ENCODE measurements at places on chromosomes 16 and 17.

DNA sequence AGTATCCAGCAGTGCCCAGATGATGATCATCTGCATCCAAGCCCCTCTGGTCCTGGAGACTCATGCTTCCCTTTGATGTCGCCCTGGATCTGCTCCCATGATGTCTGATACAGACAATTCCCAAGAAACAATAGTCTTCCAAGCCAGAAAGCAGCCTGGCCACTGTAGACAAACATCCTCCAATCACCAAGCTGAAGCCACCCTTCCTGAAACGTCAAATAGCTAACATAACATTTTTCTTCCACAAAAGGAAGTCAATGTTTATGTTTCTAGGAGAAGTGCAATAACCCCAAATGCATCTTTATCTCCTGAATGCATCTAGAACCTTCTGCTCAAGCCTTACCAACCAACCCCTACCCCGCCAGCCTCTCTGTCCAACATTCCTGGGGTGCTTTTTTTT is 1.2 kb upstream of the DPEP2 start:
- no peak for DNase-seq

GRCh38 chr17:47877368-47878034 is 18.5 kb upstream of the SP2 start:
- DNase-seq = no peak

DNA sequence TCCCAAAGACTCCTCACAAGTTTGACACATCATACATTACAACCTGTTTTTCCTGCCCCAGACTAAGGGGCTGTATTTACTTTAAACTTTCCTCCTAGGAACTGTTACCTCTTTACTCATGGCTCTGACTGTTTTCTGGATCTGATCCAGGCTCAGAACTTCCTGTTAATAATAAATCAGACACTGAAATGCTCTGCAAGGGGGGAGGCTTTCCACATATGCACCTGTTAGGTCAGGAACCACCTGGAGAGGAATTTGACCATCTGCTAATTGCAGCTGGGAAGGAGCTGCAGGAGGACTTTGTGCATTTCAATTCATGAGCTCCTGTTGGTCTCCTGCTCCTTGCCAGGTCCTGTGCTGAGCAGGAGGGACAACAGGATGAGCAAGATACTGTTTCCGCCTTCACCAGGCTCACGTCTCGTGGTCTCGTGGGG is 476.9 kb upstream of the CDH5 start:
- DNase-seq = no peak

DNA sequence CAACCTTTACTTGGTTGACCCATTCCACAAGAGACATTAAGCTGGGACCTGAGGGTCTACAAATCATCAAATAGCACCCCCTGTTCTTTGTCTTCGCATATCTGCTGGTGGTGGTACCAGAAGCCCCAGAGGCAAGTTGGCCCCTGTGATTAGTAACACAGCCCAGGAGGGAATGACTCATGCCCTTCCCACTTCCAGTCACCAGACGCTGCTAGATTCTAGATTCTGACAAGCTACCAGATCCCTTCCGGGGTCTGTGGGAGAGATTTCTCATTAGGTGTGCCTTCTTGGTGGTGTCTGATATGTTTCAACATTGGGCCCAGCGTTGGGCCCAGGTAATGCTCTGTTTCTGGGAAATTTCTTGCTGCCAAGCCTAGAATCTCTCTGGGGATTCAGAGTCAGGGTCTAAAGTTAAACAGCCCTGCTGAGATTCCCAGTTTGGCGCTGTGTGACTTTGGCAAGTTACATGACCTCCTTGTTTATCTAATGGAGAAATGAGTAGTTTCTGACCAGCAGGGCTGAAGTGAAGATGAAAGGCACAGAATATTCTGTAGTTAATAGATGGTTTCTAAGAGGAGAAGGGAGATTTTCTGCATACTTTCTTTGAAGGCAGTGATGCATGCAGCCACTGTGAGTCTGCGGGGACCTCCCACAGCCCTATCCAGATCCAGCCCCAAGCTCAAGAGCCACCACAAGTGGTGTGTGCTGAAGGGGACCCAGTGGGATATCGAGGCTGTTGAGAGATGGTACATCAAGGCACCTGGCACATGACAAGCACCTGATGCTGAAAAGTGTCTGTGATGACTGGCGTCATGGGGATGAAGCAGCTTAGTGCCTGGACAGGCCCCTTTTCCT is 3.9 kb downstream of the TRPV2 start:
- no peak for DNase-seq

DNA sequence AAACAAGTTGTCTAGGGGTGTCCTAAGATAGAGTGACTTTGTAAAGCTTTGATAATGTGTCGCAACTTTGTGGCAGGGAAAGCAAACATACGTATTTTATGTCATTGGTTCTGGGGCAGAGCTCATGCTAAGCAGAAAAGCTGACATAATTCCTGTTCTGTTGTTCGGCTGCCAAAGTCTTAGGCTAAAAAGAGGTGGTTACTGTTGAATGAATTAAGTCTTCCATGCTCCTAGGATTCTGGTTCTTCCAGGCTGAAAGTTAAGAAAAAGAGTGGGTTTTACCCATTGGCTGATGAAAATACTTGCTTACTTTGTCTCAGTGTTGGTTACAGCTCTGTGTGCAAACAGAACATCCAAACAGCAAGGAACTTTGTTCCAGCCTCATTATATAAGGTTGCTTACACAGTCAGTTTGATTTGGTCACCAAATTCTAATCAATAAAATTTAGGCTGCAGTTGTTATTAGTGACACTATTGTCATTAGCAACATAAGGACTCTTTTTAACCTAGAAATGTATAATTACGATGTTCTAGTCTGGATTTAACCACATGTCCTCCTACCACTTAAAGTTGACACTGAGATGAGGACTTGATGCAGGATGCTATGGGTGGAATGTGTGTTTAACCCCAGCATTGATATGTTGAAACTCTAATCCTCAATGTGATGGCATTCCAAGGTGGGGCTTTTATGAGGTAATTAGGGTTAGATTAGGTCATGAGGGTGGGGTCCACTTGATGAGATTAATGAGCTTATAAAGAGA is 114.0 kb upstream of the GOT2 start:
- no peak for DNase-seq

GRCh38 chr17:45794840-45795239 is 10.7 kb downstream of the CRHR1 start:
- no peak for DNase-seq

DNA sequence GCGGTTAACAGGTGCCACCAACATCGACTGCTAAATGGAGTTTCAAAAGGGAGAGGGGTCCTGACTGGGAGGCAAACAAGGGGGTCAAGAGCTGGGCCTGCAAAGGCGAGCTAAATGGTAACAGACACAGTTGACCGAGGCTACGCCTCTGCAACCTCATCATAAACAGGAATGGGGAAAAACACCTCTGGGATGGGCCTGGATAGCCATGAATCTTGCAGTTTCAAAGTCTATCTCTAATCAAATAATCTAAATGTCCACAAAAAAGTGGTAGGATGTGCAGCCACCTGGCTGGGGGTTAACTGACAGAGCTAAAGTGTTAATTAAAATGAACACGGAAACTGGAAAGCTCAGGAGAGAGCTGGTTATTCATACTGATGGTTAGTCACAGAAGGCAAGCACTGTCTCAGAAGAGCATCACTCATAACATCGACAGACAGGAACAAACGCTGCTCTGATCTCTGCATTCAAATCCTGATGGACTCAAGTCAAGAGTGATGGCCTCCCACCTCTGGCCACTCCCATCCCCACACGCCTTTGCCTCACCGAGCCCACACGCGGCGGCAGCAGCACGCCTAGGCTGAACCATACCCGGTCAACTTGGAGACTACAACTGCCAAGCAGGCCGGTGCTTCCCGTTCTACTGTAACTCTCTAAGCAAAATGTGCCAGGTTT is 56.3 kb downstream of the CREBBP start:
- no peak for DNase-seq

GRCh38 chr17:56305007-56305406 is 151.7 kb downstream of the ANKFN1 start:
- DNase-seq = no peak

DNA sequence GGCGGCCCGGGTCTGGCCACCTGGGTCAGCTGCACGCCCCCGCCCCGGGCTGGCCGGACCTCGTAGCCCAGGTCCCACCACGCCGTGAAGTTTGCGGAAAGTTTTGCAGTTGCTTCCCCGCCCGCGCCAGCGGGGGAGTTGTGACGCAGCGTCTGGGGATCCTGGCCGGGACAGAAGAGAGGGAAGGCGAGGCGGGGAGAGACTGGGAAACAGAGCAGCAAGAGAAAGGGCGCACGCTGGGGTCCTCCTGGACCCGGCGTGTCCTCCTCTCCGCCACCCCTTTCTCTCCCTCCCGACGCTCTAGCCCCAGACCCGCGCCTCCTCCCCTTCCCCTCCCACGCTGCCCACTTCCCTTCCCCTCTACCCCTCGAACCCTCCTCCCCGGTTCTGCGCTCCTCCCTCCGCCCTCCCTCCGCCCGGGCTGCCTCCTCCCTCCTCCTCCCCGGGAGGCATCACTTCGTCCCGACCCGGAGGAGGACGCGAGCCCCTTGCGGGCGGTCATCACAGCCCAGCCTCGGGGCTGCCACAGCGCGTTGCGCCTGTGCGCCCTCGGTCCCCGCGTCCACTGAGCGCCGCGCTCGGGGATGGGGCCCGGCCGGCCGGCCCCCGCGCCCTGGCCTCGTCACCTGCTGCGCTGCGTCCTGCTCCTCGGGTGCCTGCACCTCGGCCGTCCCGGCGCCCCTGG is at the start of gene MRC2:
MRC2 (plus strand) TSS at position 452 of the 685 bp plus-strand sequence; CDS start at position 585, 133 bp downstream.
- no peak for DNase-seq

- DNase-seq = no peak
Observed at GRCh38 chr16:76729525-76729924, 452.3 kb downstream of the CNTNAP4 start.

DNA sequence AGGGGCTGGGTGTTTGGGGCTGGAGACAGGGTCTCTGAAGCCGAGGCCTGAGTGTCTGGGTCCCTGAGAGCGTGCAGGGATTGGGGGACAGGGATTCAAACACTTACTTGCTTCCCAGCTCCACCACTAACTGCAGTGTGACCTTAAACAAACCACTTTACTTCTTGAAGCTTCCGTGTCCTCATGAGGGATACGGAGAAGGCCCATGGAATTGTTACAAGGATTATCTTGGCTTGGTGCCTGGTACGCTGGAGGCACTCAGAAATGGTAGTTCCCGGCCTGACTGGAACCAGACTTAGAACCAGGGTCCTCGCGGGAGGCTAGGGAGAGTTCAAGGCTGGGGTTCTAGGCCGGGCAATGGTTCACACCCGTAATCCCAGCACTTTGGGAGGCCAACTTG is 2.9 kb upstream of the CXCL16 start:
- no peak for DNase-seq

GRCh38 chr17:56441308-56441707 is 152.2 kb upstream of the NOG start:
- no peak for DNase-seq

DNA sequence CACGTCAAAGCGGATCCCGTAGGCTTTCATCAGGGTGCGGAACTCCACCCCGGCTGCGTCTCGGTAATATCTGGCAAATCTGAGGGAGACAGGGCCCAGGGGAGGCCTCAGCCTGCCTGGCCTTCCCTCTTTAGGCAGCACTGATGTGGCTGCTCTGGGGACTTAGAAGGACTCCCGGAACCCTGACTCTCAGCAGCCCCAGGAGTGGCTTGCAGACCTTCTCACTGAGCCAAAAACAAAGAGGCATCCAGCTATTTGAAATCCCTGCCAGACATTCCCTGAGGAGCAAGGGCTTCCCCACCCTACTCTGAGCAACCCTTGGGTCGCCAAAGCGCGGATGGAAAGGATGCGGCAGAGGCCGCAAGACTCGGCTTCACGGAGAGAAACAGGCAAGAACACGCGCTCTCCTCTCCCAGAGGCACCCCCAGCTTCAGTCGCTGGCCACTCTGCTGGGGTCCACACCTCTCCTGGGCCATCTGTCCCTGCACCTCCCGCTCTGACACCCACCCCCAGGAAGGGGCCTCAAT is 7.9 kb downstream of the P2RX5 start:
- DNase-seq = no peak

- DNase-seq = no peak
Observed at GRCh38 chr17:18146259-18146658, 37.4 kb upstream of the ALKBH5 start.

- no peak for DNase-seq
Observed at GRCh38 chr17:31570951-31571892, 179.7 kb downstream of the RAB11FIP4 start.

DNA sequence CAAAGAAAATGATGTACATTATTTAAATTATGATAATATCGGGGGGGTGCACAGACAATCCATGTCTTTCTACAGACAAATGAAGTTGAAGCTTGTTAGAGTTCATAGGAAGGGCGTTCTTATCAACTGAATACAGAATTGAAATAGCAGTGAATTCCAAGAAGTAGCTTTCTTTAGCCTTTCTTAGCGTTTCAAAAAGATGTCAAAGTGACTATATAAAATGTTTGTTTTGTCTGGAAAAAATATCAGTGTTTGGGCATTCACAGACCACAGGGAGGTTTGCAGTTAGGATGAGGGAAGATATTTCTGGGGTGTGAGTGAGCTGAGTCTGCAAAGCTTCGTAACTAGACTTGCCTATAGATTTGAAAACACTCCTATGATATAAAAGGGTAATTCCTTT is 55.0 kb downstream of the STX8 start:
- DNase-seq = no peak

DNA sequence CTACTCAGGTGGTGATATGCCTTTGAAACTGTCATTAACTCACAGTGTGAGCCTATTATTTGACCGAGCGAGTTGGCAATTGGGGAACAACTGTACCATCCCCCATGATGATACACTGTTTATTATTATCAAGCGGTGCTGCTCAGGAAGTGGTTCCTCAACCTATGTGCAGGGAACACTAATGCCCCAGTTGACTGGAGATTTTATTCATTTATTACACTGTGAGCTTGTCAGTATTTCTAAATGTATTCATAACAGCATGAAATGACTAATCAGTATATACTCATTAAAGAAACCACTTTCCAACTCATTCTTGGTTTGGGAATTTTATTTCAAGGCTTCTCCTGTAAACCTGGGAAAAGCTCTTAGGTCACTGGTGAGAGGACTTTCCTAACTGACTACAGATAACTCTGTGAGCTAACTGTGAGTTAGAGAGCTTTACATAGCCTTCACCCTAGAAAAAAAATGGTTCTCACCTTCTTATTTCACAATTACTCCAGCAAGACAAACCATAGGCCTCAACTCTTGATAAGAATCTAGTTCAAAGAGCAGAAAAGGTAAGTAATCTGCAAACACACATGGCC is 42.4 kb downstream of the NXPH3 start:
- DNase-seq = no peak

- no peak for DNase-seq
Observed at GRCh38 chr16:30750876-30751465, 2.7 kb downstream of the PHKG2 start.

- DNase-seq = no peak
Observed at GRCh38 chr16:61946019-61946418, 90.2 kb downstream of the CDH8 start.

GRCh38 chr17:40936437-40936971 is 942 bp downstream of the KRT23 start:
- DNase-seq = no peak

Data from NCI-H1048 (cell line).